ENCODE measurements at places on chromosomes 4 and X.
A peak's percentile ranks its signal among the peaks of the same experiment; 100 is the strongest.

GRCh38 chrX:135985157-135985972 is at the start of gene SLC9A6:
SLC9A6 (plus strand) TSS chrX:135985435; CDS start chrX:135985659, 224 bp downstream.
- no peak for DNase-seq

- DNase-seq, result no peak
These were observed 98.4 kb downstream of the WFS1 start for GRCh38 chr4:6368096-6368495.

DNA sequence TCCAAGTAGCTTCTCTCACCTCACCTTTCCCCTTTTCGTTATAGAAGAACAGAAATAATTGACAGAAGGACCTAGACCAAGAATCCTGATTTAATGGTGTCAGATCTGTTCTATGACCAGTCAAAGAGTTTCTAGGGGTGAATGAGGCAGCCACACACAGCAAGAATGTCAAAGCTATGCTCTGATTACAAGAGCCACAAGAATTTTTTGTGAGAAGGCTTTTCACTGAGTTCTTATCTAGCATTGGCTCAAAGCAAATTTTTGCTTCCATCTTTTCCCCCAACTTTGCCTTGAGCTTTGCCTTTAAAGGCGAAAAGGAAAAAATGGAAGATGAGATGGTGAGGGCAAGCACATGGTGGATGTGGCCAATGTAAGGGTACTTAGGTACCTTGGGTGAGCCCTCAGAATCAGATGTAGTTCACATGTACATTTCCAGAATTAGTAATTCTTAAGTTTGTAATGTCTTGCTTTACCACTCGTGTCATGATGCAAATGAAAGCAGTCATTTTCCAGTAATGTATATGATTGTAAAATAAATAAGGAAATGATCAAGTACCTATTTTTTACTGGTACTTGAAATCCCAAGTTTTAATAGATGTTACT is 23.5 kb downstream of the FMR1 start:
- DNase-seq, result no peak

DNA sequence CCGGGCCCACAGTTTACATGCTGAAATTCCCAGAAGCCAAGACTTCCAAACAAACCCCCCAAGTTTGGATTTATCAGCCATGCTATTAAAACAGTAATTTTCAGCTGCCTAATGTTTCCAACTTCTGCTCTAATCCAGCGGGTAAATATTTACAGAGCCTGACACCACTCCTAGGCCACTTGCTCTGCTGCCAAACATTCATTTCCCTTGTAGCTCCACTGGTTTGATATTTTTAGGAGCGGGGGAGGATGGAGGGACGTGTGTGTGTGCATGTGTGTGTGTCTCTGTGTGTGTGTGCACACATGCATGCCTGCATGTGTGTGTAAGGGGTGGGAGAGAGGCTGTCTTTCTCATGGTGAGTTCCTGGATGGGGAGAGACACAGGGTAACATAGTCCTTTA is 115.7 kb upstream of the PJA1 start:
- no peak for DNase-seq

DNA sequence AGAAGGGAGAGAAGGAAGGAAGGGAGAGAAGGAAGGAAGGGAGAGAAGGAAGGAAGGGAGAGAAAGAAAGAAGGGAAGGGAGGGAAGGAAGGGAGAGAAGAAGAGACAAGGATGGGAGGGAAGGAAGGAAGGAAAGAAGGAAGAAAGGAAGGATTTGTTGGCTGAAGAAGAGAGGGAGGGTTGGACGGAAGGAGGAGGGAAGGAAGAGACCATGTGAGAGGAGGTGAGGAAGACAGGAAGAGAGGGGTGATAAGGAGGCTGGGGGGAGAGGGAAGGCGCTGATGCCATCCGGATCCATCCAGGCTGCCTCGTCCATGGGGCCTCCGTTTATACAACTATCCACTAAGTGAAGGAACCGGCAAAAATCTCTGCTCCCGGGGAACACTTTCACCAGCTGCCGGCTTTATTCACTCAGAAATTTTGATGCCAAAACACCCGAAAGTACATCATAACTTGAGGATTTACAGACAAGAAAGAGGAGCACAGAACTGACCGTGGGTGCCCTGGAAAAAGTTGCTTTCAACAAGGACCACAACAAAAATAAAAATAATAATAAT is 14.9 kb downstream of the DHRSX start:
- DNase-seq, result no peak

DNA sequence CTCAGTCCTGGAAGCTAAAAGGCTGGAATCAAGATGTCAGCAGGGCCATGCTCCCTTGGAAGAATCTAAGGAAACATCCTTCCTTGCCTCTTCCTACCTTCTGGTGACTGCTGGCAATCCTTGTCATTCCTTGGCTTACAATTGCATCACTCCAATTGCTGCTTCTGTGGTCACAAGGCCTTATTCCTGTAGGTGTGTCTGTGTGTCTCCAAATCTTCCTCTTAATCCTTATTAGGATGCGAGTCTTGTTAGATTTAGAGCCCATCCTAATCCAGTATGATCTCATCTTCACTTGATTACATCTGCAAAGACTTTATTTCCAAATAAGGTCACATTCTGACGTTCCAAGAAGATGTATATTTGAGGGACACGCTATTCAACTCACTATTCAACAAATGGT is 52.2 kb downstream of the SMIM20 start:
- DNase-seq, result no peak

- no peak for DNase-seq
These were observed 71.9 kb downstream of the STARD8 start for GRCh38 chrX:68719181-68719903.

- DNase-seq, result no peak
These were observed 79.5 kb downstream of the KDM6A start for GRCh38 chrX:44952329-44953027.

GRCh38 chr4:123995936-123996335 is 599.3 kb downstream of the SPRY1 start:
- DNase-seq, result no peak

DNA sequence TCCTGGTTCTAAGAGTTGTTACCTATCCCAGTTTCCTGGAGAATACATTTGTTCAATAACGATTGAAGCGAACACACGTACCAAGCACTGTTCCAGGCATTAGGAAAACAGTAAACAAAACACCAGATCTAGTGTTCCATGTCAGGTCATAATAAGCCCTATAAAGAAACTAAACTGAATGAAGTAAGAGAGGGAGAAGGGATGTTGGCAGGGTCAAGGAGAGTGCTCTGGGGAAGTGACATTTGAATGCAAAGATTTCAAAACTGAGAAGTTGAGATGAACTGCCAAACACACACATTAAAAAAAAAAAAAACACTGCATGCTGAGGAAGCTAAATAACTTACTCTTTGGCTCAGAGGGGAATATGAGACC is 14.4 kb upstream of the ENAM start:
- DNase-seq, result no peak

GRCh38 chr4:100497791-100498190 is 20.0 kb downstream of the EMCN start:
- DNase-seq, result no peak

DNA sequence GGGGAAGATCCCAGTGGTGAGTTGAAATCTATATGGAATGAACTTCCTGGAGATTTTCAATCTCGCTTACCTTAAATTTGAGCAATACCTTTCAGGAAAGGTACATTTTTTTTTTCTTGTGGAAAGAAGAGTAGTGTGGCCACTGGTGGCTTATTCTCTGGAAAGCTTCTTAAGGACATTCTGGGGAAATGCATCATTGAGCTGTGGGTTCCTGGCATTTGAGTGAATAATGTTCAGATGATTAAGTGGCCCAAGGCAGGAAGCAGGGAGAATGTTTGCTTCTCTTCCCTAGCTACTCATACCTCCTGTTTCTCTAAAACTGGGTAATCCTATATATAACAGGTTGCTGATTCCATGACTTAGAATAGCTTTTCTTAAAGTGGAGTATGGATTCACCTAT is 31.8 kb downstream of the STAG2 start:
- no peak for DNase-seq

GRCh38 chr4:85701861-85702321 is 226.9 kb downstream of the ARHGAP24 start:
- DNase-seq, result no peak

DNA sequence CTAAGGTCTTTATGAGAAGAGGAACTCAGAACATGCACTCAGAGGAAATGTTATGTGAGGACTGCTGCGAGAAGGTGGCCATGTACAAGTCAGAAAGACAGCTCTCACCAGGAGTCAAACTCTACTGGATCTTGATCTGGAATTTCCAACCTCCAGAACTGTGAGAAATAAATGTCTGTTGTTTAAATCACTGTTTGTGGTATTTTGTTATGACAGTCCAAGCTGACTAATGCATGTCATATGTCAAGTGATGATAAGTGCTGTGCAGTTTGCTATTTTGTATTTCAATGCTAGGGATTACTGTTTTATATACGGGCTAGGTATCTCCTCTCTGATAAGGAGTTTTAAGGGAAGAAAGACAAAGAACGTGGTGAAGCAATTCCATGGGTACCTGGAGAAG is 162.3 kb downstream of the CPEB2 start:
- DNase-seq, result no peak

DNA sequence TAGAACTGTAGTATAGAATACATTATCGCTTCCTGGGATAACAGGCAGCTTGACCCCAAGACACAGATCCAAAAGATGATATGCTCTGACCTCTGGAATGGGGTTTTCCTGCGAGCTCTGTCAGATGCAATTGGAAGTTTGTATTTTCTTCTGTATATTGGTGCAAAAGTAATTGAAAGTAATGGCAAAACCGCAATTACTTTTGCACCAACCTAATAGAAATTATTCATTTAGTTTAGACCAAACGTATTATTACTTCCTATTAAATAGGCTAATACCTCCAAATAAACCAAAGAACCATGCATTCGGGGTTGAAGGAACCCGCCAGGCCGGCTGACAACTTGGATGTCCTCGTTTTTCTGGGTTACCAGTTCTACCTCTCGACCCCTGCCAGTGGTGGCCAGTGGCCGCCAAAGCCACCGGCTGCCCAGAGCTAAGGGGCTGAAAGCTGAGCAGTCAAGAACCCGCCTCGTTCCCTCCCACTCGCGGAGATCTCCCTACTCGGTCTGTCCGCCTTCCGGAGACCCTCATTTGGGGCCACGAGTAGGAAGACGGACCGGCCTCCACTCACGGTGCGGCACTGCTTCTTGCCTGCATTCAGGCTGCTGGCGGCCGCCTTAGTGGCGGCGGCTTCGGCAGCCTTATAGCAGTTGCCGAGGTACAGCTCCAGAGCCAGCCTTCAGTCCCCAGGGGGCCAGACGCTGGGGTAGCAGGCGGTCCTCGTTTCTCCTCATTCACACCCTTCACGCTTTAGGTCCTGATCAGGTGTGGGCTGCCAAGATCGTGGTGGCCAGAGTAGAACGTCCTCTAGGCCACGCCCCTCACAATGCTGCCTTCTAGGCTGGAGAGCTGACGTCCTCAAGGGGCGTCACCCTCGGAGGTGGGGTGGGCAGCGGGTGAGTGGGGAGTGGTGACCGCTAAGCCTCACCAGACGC is 121.9 kb downstream of the RBMX2 start:
- DNase-seq, result no peak

DNA sequence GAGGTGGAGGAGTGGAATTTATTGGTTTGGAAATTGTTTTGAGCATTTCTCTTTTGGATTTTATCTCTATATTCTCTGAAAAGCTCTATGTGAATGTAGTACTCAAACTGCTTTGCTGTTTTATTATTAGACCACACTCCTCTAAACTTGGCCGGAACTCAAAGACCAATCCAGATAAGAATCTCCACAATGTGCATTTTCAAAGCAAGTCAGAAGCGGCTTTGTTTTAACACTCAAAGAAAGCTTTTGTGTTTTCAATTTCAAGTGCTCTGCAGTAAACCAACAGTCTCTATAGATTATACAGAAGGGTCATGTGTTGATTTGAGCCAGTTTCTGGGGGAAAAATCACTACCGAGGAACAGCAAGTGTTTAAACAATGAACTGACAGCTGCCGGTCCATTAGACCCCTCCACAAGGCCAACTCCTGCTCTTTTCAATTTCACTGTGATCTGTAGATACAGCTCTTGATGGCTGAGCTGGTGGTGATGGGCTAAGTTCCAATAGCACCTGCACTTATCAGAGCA is 79.4 kb downstream of the FTHL17 start:
- no peak for DNase-seq

- no peak for DNase-seq
These were observed 62.8 kb downstream of the DHX15 start for GRCh38 chr4:24521544-24521943.

DNA sequence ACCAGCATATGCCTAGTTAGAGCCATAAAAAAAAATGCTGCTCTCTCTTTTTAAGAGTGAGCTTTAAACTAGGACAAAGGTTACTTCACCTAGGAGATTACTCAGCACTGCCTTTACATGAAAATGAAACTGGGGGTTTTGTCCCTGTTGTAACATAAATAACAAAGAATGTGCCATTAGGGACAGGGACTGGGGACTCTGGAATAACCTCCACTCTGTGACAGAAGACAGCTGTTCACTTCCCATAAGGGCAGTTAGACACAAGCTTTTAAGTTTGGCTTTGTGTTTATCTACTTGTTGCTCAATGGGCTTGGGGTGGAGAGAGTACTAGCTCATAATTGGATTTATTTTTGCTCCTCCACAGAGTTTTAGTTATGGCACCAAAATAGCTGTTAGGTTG is 11.9 kb downstream of the ENPEP start:
- peak; percentile 49 for DNase-seq

DNA sequence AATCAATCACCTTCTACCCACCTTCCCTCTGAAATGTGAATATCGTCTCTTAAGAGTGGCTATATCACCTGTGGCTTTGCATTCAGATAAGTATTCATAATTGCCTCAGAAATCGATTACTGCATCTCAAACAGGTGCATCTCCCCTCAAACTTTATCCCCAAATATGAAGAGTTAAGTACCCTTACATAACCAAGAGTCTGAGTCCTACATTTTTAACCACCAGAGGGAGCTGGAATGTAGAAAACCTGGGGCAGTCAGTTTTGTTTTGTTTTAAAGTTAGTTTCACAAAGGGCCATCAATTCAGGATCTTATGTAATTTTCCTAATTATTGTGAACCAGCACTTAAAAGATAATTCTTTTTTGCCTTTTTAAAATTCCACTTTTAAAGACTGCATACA is 5.7 kb downstream of the TCEANC start:
- DNase-seq, result no peak

GRCh38 chrX:145818186-145819113 is 821 bp downstream of the SLITRK2 start:
- no peak for DNase-seq

DNA sequence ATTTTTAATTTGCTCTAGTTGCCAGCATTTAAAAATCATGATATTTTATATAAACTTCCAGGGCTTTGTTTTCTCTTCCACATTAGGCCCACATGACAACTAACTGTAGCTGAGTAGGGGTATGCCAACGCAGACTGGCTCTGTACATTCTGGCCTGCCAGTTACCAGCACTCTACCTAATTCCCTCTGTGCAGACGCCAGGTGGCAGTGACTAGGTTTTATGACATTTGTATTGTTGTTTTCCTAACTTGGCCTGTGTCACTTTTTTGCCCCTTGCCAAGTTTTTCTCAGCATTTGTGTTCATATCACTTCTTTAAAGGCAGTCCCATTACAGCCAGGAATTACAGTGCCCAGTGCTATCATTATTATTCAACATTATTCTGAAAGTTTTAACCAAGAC is 347.5 kb downstream of the NKX6-1 start:
- DNase-seq, result no peak

DNA sequence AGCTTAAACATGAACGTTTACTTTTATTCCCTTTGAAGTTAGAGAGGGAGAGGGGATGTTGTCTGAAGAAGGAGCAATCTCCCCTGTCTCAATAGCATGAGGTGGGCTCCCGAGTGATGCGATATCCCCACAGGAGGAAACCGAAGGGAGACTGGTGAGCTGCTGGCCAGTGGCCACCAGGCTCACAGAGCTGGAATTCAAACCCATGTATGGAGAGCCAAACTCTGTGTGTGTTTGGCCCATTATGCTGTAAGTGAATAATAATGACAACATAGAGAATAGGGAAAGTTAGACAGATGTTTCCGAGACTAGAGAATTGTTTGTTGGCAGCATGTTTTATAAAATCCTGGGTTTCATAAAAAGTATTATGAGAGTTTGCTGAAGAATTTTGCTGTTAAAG is 66.1 kb upstream of the CLNK start:
- no peak for DNase-seq
